ENCODE measurements at places on chromosomes 12 and 14.

- DNase-seq, result no peak
These were observed 395.0 kb downstream of the ZFP36L1 start for GRCh38 chr14:68397822-68398221.

DNA sequence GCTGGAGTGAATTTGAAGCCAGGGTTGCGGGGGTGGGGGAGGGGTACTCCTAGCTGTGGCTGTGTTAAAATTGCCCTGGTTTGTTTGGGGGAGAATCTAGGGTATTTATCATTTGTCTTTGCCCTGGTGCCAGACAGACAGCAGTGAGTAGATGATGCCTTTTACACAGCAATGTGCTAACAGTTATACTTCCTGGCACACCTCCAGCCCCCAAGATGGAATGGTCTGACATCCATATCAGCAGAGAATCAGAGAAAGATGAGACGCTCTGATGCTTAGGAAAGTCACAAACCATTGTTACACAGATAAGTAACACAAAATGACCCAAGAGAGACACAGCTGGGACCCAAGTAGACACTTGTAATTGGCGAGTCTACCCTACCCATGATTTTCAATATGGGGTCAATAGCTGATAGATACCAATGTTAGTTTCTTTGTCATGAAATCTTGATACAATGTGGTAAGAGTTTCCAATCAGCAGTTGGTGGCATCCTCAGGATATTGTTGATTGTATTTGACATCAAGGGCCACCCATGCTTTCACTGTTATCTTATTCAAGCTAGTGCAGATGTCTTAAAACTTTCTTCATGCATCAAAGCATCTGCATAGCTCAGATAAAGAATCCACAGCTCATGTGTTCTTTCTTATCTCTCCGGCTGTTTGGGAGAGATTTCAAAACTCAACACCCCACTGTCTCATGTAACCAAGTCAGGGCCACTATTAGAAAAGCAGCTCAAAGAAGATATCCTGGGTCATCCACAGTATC lies 2.6 kb upstream of the PRKAB1 start:
- DNase-seq, result no peak

GRCh38 chr12:96121271-96121711 lies 72.9 kb upstream of the ELK3 start:
- DNase-seq, result no peak

DNA sequence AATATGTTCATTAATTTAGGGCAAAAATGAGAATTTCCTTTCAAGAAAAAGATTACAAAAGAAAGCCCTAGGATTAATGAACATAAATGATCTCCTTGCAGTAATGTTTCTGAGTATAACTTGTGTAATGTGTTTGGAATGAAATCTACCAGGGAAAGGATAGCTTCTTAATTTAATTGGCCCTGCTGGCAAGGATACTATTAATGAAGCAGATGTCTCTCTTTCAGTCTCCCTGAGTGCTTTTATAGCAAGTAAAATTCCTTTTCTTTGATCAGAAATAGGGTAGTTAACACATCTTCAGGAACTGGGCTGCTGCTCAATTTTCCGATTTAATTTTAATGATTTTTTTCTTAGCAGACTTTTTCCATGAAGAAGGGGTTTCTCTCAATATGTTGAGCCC lies 379.4 kb upstream of the PDE3A start:
- no peak for DNase-seq

DNA sequence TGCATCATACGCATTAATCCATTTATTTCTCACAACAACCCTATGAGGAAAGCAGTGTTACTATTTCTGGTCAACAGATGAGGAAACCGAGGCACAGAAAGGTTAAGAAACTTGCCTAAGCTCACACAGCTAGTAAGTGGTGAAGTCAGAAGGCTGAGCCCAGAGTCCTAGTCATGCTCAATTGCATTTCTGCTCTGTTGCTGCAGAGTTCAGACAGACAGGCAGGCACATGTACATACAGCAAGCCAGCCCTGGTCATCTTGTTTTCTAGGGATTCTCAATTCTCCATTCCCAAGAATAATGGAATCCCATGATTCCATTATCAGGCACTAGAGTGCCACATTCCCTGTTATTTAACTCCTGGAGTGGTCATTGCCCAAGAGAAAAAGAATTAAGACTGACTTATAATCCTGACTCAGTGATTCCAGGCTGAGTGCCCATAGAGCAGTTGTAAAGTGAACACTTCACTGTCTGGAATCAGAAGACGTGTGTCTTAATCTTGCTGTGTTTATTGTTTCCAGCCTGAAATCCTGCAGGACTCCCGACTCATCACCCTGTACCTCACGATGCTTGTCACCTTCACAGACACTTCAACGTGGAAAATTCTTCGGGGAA lies 10.7 kb downstream of the UBE3B start:
- no peak for DNase-seq

DNA sequence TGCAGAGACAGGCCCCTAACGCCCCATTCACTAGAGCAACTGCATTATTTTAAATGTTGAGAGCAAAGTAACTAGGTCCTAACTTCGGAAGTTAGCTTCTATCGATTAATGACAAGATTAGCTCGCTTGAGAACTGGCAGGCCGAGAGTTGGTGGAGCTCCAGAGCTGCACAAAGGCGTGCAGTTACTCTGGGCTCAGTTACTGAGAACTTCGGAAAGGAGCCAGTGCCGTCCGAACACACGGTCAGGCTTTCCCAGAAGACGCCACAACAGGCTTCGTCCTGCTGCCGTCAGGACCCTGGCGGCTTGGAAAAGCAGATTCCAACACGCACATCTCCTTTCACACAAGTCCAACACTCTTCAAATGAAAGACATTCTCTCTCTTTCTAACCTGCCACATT lies 45.4 kb upstream of the TESC start:
- no peak for DNase-seq

DNA sequence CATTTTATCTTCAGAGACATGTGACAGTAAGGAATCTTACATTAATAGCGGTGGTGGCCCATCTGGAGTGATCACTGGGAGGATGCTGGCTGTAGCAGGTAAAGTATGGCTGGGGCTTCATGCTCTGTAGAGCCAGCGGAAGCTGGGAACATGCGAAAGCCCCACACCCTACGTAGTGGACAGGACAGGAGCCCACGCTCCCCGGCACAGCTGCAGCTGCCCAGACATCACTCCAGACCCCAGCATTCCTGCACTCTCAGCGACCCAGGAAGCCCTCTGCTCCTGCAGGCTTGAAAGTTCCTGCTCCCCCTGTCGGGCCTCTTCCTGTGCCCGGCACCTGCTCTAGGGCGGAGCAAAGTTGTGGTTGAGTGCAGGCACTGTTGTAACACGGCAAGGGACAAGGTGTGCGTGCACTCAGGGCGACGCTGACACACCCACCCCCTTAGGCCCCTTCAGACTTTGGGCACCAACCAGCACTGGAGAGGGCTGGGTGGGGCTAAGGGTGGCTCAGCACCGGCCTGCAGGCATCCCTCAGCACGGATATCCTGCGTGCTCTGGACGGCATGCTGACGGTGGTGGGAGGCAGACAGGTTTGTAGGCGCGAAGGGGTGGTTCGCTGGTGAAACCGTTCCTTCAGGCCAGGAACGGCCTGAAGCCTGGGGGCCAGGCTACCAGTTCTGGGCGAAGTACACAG lies 568.3 kb downstream of the FSCB start:
- DNase-seq, result no peak

DNA sequence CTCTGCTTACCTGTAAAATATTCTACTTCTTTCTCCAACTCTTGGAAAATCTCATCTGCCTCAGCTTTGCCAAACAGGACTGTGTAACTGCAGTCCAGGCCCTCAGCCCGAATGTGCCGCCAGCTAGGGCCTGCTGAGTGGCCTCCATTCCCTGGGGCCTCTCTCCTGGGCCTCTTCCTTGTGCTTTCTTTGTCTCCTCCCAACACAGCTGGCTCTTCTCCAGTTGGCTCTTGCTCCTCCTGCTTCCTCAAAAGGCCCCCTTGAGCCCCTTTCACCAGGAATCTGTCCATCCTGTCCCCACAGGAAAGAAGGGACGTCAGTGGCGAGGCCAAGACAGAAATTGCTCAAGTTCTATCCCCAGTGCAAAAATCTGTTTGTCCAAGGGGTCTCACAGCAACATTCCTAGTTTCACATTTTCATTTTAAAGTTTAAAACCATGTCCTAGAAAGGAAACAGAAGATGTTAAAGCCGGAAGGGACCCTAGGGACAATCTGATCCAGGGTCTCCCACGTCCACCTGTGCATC lies 713 bp downstream of the ALKBH2 start:
- peak; percentile 57 for DNase-seq

GRCh38 chr14:52189325-52189724 lies 78.2 kb upstream of the PTGDR start:
- DNase-seq, result no peak

- no peak for DNase-seq
These were observed 42.4 kb downstream of the OVCH1 start for GRCh38 chr12:29455087-29455486.

DNA sequence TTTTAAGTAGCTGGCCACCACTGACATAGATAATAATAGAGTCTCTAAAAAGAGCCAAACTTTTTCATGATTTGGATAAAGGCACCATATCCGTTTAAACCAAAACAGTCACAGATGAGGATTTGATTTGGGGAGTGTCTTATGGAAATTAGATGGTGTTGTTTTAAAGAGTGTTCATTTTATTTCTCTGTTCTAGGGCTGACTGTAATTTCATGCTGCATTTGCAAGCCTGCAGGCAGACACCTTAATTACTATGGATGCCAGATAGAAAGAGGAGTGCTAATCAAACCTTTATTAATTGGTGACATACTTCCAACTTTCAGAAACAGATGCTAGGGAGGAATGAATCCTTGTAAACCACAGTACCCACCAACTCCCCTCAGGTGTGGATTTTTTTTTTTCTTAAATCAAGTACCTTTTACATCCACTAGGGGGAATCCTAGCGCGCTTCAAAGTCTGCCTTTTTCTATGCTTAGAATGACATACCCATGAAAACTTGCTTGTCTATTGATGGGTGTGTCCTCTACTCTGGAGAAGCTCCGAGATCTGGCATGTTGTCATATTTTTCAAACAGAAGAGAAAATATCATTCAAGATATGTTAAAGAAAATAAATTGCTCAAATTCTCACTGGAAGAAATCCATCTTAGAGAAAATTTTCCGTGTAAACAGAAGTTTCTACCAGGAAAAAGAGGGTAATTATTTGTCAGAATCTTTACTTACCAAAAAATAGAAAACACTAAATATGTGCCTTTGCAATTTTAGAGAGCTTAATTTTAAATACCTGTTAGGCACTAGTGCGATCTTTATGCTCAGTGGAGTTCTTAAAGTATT lies 14.2 kb upstream of the PLXNC1 start:
- no peak for DNase-seq

- DNase-seq, result no peak
These were observed 85.8 kb downstream of the EXOC5 start for GRCh38 chr14:57182760-57183503.

DNA sequence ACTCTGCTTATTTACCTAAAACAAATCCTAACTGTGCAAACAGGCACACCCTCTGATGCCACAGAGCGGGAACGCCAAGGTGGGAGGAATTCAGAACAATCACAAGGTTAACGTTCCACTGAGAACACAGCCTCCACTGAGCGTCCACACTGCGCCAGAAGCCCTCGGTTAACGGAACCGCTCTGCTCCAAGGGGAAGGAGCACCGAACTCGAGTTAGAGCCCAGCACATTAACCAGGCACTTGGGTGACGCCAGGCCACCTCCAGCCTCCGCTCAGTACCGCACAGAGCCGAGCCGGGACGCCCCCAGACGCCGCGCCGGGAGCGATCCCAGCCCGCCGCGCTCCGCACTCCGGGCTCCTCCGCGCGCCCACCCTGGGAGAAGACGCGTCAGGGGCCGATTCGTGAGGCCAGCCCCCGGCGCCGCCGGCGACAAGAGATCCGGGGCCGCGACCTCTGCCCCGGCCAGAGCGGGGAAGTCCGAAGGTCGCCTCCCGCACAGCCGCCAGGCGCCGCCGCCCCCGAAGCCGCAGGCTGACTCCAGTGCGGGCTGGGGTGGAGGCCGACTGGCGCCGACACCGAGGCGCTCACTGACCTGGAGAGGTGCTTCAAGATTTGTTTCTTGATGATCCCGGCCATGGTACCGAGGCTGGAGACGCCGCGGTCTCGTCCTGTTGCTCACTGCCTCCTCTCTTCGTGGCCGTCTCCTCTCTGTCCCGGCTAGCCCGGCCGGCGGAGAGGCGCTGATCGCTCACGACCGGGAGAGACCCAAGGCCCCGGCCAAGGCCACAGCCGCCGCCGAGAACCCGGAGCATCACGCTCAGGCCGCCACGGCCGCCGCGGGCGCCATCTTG lies 450 bp downstream of the BLTP3B start:
- no peak for DNase-seq

DNA sequence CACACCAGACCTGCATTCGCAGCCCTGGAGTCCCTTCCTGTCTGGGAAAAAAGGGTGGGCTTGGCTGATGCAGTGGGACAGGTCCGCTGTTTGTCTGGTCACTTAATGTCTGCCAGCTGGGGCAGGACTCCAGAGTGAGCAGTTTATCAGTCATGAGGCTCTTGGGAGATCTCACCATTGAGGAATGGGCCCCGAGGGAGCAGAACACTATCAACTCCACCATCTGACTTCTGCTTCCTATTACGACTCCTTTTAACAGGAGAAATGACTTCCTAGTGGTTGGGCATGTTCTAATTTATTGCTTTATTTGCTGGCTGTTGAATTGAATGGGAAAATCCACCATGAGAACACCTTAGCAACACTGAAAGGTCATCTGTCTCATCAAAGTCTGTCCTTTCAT lies 182.5 kb upstream of the RASSF8 start:
- DNase-seq, result no peak

GRCh38 chr14:31389946-31390345 lies 30.4 kb downstream of the HEATR5A start:
- no peak for DNase-seq

DNA sequence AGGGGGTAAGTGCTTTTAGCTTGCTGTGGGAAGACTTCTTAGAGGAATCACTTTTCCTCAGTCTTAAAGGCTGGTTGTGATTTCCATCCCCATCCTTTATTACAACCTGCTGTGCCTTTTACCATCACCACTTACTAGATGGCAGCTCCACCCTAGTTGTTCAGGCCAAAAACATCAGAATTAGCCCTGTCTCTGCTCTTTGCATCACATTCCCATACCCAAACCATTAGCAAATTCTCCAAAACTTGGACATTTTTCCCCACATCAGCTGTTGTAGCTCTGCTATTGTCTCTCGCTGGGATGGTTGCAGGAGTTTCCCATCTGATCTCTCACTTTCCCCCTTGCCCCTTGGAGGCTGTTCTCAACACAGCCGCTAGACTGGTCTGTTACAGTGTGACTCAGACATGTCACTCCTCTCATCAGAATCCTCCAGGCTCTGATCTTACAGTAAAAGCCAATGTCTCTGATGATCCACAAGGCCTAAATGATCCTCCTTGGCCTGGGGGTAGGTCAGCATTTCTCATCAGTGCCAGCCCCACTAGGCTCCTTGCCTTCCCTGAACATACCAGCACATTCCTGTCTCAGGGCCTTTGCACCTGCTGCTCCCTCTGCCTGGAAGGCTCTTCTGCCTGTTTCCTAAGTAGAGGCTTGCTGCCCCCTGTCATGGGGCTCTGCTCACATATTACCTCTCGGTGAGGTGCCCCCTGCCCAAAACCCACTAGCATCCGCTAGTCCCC lies 102.5 kb downstream of the BEGAIN start:
- no peak for DNase-seq
